ENCODE measurements at places on chromosomes 1 and 21.

DNA sequence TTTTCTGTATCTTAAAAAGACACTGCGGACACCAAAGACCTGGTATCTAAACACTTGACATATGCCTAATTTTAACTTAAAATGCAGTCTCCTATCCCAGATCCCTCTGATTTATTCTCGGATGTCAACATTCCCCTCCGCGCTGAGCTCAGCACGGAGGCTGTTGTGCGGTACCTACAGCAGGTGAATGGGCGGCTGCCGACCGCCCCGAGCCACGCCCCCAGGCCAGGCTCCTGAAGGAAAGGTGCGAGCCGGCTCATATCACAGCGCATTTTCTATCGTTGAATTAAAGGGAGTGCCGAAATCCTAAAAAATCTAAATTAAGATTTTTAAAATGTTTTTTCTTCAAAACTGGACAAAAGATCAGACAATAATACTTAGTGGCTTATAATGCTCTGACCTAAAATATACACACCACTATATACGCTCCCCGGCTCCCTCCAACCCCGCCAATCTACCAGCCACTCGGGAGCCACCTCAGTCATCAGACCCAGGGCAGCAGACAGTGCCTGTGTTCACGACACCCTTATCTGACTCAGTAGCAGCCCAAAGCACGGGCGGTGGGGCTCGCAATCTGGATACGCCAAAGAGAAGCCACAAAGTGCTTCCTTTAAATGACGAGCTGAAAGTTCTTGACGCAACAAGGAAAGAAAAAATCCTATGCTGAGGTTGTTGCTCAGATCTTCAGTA is 4.1 kb downstream of the WRAP73 start:
- DNase-seq = no peak

- DNase-seq = peak; percentile 88
Measured at GRCh38 chr21:34702341-34703170, 33.8 kb downstream of the CLIC6 start.

DNA sequence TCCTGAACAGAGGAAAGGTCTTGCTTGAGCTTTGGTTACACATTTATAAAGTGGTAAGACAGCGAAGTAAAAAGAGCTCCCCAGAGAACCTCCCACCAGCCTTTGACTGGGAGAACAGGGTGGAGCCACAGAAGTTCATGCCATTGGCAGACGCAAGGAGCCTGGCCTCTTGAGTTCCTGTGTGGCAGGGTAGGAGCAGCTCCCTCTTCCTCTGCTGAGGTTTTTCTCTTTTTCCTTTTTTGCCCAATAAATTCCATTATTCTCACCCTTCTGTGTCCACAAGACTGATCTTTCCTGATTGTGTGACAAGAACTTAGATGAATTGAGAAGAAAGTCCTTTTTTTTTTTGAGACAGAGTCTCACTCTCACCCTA is 4.3 kb downstream of the THEM4 start:
- no peak for DNase-seq

GRCh38 chr1:153617663-153618062 is 1.5 kb upstream of the S100A14 start:
- peak; percentile 87 for DNase-seq

DNA sequence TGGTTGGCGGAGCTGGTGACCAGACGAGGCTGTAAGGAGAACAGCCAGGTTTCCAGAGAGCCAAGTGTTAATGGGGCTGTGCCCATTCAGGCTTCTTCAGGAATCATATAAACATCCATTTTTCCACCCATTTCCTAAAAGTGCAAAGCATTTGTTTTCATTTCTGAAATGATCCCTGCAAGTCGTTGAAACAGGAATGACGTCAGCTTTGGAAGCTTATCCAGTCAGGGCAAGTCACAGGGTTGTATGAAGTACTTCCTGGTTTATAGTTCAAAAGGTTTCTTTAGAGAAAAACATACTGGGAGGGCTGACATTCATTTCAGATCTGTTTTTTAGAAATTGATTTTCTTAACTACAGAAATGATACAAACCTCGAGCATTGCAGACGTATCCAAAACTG is 29.2 kb downstream of the IGSF5 start:
- DNase-seq = no peak

DNA sequence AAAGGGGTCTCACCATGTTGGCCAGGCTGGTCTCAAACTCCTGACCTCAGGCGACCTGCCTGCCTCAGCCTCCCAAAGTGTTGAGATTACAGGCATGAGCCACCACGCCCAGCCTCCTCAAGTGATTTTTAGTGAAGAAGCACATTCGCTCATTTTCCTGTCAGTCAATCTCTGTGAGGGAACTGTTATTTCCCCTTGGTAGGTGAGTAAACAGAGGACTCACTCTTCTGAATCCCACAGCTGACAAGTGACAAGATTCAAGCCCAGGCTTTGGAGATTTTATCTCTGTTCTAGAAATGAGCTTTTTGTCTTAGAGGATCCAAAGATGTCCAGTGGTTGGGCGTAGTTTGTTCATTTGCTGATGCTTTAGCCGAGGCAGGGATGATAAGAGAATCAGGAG is 43.9 kb upstream of the TACSTD2 start:
- no peak for DNase-seq

DNA sequence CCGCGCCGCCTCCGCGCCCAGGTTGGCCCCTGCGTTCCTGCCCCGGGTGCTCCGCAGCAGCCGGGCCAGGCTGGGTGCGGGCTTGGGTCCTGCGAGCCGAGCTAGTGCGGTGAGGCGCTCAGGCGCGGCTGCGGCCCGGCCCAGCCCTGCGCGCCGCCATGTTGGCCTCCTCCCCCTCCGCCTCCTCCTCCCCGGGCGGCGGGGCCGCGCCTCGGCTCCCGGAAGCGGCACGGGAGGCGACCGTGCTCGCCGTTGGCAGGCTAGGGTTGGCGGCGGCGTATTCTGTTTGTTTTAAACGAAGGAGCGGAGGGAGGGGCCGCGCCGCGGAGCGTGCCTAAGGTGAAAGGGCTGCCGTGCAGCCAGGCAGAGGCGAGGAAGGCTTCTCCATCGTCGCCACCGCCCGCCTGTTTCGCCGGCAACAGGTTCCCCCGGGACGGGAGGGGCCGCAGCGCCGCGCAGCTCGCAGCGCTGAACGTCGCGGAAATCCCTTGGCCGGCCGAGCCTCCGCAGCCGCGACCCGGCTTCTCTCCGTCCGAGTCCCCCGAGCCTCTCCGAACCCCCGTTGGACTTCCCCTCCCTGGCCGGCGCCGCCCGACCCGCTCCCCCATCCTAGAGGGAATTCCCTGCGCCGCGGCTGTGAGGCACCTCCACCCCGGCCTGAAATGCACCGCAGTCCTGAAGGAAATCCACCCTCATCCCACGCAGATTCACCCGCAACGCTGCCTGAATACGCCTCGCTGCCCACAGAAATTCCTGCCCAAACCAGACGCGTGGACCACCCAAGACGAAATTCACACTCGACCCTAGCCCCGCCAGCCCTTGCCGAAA is at the start of gene USP24:
Gene USP24 (minus strand): TSS at position 171 of the 828 bp plus-strand sequence. CDS start 251 bp downstream, outside the sequence.
- DNase-seq = peak; percentile 86

- DNase-seq = no peak
Measured at GRCh38 chr1:11924334-11925195, 1.7 kb downstream of the KIAA2013 start.

- no peak for DNase-seq
Measured at GRCh38 chr1:188715566-188715965, 1762.1 kb downstream of the BRINP3 start.

GRCh38 chr1:2100780-2101108 is 50.5 kb downstream of the PRKCZ start:
- no peak for DNase-seq

GRCh38 chr21:42768324-42769121 is 110.8 kb downstream of the WDR4 start:
- no peak for DNase-seq

- DNase-seq = no peak
Measured at GRCh38 chr1:83508485-83509151, 490.3 kb downstream of the TTLL7 start.

GRCh38 chr1:36794460-36794859 is 239.9 kb downstream of the GRIK3 start:
- DNase-seq = no peak

DNA sequence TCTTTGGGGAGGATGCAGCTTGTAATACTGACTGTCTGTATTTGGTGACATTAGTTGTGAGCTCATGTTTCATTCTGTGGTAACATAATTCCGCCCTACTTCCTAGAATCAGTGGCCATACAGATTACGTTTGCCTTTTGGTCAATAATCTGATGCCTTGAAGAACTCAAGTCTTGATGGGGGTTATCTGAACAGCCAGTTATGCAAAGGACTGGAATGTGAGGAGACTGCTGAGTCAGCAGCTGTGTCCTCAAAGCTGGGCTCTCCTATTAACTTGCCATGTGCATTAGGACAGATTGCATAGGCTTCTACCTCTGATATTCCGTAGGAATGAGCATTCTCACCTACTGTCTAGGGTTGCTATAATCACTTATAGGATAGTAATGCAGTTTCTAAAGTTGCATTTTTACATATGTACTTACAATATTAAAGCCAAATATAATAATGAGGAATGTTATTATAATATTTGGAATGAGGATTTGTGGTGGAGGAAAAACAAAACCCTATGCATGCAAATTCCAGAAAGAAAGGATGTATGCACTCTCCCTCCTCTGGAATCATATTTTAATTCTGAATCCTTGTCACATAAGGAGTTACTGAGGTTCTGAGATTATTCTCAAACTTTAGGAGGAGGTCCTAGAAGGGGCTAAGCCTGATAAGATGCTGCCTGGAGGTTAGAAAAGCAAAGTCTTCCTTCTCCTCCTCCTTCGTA is 116.0 kb downstream of the NOS1AP start:
- DNase-seq = no peak

DNA sequence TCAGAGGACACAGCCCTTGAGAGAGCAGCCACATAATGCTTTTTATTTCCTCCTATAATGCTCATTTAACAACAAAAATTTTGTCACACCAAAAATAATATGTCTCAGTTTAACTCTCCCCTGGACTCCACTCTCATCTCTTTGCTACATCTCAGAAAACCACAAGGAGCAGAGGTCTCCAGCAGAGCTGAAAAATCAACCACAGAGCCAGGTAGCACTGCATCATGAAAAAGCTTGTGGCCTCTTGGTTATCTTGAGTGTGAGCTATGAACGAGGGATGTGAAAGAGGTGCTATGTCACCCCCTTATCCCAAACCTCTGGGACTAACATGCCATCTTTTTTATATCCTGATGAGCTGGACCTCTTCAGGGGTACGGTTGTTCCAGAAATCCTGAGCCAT is 44.4 kb downstream of the KCNH1 start:
- no peak for DNase-seq

DNA sequence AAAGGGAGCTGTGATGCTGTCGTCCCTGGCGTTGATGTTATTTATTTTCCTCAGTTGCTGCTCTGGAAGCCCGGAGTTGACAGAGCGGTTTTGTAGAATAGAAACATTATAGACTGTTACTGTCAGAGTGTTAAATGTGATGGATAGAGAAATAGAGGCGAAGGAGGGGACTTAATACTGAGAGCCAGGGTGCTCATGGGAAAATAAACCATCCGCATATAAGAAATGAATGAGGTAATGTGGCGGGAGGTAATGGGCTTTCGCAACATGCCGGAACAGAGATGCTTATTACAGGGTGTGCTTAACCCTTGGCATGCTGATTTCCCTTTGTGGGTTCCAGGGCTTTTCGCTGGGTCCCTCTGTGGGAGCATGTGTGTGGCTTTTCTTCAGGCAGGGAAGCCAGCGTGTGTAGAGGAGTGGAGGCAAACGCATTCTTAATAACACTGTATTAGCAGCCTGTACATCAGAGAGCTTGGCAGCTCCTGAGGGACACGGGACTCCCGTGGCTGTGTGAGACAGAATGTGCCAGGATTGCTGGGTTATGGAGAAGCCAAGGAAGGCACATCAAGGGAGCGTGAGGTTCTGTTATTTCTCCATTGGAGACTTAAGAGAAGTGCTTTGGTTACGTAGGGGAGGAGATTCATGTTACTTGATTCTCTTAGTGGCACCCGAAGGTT is 141.0 kb downstream of the PBX1 start:
- DNase-seq = no peak

DNA sequence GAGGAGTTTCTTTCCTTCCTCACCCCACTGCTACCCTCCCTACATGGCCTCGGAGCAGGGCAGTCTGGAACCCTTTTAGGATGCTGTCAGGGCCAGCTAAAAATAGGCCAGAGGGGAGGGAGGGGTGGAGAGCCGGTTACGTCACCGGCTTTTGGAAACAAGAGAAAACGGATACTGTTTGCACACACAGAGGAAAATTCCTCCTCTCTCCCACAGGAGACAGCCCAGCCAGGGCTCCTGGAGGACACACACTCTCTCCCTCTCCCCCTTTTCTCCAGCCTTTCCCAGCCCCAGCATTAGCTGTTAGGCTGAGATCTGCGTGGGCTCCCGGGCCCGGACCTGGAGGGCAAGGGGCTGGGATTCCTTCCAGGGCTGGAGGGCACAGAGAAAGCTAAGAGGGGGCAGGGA is 20.0 kb upstream of the ALDH4A1 start:
- DNase-seq = no peak

DNA sequence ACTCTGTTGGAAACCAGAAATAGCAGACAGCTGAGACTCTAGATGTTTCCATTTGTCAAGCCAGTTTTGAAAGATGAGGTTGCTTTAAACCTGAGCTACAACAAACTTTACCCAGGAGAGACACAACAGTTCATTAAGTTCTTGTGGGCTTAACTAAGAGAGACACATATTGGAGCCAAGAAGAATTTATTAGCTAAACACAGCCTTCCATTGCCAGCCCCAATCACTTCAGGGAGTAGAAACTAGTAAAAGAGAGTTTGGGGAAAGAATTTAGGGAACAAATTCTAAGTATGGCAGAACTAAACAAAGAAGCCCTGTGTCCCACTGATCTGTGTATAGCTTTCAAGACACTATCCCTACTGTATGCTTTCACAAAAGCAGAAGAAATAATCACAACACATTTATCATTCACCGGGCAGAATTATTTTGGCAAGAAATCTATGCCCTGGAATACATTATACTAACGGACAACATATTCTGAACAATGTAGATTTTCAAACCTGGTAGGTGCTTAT is 87.3 kb upstream of the KAZN start:
- DNase-seq = no peak

- DNase-seq = no peak
Measured at GRCh38 chr21:31552826-31553225, 106.7 kb upstream of the SOD1 start.

DNA sequence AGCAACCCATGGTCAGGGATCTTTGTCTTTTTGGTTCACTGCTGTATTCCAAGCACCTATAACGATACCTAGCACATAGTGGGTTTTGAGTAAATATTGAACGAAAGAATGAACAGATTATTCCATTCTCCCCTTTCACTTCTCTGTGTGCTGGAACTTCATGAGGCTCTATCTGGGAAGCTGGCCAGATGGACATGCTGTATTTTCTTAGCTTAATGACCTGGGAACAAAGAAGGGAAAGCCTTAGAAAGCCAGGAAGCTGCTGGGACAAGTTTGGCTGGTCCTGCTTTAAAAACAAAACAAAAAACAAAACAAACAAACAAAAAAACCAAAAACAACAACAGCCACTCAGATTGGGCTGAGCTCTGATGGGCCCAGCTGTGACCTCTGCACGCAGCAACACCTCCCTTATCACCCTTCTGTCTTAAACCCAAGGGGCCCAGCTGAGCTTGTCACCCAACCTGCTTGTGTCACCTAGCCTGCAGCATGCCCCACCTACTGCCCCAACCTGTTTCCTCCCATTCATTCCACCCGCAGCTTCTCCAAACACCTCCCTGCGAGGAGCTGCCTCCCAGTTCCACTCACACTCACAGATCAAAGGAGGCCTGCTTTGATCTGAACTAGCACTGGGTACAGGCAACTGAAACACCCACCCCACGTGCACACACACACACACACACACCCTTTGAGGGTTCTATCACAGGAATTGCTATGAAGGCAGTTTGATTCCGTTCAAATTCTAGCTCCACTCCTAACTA is 37.1 kb downstream of the SLC30A1 start:
- no peak for DNase-seq
